Erythroblast (primary cell): ENCODE measurements at places on chromosomes 2 and 18.
A peak's percentile ranks its signal among the peaks of the same experiment; 100 is the strongest.

- no peak for DNase-seq
Observed at GRCh38 chr2:64260817-64261216, 116.6 kb upstream of the PELI1 start.

GRCh38 chr2:97870396-97870843, 125.3 kb downstream of the TMEM131 start:
- peak; percentile 22 for DNase-seq

DNA sequence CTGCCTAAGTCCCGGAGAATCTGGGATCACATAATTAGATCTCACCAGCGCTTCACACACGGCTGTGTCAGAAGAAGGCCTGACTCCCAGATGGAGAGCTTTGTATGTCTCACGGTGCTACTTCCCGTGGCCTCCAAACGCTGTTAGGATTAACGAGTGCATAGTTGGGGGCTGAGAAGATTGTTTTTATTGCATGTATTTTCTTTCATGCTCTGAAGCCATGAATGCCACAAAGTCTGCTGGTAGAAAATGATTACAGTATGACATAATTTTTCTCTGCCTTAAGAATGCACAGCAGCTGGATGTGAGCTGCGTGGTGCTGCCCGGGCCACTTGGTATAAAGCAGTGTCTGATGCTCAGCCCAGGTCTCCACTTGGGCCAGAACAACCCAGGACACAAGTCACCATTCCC, 166.5 kb downstream of the SEPTIN10 start:
- no peak for DNase-seq

- DNase-seq: no peak
Observed at GRCh38 chr2:168459256-168459655, 3.2 kb downstream of the CERS6 start.

- DNase-seq: no peak
Observed at GRCh38 chr2:192124571-192124970, 70.2 kb downstream of the TMEFF2 start.

DNA sequence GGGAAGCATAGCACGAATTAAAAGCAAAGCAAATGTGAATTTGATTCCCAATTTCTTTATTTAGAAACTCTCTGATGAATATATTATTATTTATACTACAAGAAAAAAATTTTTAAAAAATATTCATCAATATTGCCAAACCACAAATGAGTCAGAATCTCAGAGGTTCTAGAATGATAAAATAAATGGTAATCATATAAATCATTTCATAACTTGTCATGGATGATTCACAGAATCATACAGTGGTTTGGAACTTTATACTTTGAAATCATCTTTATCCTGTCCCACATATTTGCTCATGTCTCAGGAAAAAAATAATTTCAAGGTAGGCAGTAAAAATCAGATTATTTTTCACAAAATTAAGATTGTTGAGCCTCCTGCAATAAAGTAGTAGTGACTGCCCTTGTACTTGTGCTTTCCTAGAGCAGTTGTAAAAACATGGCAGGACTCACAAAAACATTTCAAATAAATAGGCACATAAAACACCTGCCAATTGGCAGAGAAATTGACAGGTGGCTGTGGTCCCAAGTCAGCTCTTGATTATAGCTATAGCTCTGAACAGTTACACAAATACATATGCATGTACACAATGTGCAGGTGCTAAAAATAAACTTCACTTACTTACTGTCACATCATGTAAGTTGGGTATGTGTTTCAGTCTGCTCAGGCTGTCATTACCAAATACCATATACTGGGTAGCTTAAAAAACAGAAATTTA, 273.9 kb upstream of the SESTD1 start:
- no peak for DNase-seq

- no peak for DNase-seq
Observed at GRCh38 chr18:30763902-30764350, 278.6 kb downstream of the DSC3 start.

GRCh38 chr2:101795033-101795432, 97.5 kb downstream of the MAP4K4 start:
- DNase-seq: no peak

DNA sequence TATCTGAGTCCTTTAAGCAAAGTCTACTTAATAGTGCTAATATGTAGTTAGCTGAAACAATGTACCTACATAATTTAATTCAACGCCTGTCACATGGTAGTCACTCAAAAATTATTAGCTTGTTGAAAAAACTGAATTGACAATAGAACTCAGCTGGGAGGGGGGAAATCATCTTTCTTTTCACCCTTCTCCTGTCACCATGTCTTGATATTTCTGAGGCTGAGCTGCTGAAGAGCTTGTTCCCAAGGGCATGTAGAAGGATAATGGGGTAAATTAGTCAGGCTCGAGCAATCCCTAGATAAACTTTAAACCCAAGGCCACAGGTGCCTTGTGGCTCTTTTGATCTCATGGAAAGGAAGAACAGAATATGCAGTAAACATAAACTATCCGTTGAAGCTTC, 339.6 kb upstream of the LRATD1 start:
- no peak for DNase-seq

- no peak for DNase-seq
Observed at GRCh38 chr2:26292646-26293045, 47.9 kb downstream of the HADHB start.

DNA sequence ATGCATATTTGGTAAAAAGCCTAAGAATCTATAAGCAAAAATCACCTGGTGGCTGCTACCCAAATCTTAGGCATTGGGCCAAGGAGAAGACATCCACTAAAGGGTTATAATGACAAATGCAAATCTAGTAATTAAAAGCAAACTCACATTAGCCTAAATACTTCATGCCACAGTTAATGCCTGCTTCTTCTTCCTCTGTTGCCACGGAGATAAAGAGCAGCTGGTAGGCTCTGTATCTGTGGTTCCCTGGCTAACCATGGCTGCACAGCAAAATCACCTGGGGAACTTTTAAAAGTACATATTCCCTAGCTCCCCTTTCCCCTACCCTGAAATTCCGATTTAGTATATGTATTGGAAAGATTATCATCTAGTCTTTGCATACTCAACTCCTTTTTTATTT, 114.3 kb downstream of the LNPK start:
- DNase-seq: no peak

DNA sequence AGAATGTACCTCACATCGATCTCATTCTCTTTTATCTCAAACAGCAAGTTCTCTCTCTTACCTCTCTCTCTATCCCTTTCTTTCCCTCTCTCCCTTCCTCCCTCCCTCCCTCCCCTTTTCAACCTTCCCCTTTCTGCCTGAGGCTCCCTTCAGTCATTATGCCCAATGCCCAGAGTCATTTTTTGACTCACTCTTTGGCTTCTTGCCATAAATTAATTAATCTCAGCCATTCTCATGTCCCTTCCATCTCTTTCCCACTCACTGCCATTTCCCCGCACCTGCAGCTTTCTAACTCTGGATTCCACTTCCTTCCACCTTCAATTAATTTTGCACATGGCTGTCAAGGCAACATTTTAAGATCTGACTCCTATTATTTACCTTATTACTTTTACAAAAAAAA, 60.1 kb downstream of the EVA1A start:
- DNase-seq: no peak

DNA sequence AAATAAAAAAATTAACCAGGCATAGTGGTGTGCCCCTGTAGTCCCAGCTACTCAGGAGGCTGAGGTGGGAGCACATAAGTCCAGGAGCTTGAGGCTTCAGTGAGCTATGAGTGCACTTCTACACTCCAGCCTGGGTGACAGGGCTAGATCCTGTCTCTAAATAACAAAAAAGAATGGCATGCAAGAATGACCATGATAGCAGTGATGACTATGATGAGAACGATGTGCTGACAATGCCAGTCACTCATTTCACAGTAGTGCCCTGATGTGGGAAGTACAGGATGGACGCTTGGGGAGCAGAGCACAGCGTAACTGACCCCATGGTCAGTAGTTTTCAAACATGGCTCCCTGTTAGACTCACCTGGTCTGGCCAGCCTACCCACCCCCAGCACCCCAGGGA, 139.1 kb downstream of the VAPA start:
- no peak for DNase-seq

GRCh38 chr18:54713386-54713785, 114.9 kb upstream of the RAB27B start:
- DNase-seq: no peak

GRCh38 chr18:66724664-66725356, 120.9 kb upstream of the CDH19 start:
- DNase-seq: no peak

DNA sequence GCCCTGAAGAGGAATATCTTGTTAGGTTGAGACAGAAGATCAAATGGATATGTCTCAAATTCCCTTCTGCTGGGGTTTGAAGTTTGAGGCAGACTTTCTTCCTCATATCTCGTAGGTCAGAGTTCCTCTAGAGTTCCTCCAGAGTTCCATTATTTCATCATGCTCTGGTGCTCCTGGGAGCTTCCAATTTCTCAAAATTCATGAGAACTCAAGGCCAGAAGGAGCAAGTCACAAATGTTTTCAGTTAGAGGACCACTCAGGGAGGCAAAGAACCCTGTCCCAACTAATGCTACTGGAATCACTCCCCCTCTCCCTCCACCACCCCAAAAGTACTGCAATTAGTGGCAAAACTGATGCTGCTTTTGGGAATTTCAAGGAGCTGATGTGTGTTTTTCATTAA, 115.7 kb upstream of the RBMS1 start:
- no peak for DNase-seq
